ENCODE measurements at places on chromosomes 3 and 15. TPM values are rescaled to one million over a fixed set of nuclear protein-coding genes. Genes with fewer than 3 reads are reported as not detected.

GRCh38 chr15:74635228-74635627 lies 19.6 kb downstream of the CLK3 start:
- DNase-seq: peak; percentile 93

DNA sequence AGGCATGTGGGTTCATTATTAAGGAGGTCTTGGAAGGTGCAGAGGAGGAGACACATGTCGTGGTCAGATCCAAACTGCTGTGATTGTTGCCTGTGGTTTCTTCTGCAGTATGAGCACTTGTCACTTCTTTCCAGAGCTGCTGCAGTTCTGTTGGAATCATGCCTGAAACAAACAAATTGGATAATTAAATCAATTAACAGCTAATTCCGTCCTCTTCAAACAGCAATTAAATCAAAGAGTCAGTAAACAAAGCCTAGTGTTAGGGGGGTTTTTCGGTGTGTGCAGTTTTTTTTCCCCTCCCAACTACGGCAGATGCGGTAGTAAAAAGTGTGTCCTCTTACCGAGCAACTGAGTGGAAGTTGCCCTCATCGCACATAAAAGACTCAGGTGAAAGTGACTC lies 542.2 kb downstream of the FOXP1 start:
- no peak for DNase-seq

GRCh38 chr15:82698711-82699345 lies 10.8 kb downstream of the AP3B2 start:
- no peak for DNase-seq

DNA sequence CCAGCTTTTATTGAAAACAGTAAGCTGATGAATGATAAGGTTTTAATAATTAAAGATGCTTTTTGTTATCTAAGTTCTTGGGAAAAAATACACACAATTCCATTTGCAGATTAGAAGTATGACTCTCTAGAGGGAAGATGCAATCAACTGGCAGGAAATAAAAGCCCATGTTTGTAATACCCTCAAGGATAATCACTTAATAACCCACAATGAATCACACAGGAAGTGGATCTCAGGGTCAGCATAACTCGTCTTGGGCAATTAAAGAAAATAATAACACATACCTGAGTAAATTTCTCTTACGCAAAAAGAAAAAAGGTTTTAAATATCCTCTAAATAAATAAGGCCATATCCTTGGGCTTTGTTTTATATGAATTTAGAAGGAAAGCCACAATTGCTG lies 9.4 kb upstream of the EID1 start:
- no peak for DNase-seq

DNA sequence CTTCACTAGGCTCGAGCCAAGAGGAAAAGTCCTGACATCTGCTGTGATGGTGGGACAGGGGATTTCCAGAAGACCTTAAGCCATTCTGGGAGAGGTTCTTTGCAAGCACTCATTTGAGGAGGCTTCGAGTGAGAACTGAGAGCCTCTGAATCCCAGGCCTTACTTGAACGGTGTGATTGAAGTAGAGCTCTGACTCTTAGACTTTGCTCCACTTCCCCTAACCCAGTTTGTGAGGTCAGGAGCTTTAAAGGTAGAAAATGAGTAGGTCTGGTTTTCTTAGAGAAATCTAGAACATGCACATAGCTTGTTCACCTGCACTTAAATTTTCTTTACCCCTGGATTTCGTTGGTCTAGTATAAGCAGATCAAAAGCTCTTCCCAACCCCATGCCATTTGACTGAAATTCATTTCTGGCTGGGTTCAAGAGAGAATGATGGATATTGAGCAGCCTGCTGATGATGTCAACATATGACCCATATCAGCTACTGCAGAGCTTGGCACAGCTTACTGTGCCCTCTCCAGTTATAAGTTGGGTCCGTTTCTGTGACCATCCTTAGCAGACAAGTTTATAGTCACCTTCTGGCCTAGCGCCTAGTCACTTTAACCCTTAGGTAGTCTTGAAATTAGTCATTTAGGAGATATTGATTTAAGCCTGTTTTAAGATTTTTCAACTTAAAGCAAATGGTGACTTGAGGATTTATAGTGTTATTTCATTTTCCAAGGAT lies 229.2 kb upstream of the CHRM5 start:
- DNase-seq: no peak

GRCh38 chr3:18134386-18135059 lies 290.6 kb downstream of the SATB1 start:
- no peak for DNase-seq

ULK4 gene
- 6.3 TPM for total RNA-seq

- no peak for DNase-seq
Observed at GRCh38 chr3:82085851-82086475, 324.5 kb upstream of the GBE1 start.

- no peak for DNase-seq
Observed at GRCh38 chr3:14161282-14161681, 17.1 kb downstream of the XPC start.

DNA sequence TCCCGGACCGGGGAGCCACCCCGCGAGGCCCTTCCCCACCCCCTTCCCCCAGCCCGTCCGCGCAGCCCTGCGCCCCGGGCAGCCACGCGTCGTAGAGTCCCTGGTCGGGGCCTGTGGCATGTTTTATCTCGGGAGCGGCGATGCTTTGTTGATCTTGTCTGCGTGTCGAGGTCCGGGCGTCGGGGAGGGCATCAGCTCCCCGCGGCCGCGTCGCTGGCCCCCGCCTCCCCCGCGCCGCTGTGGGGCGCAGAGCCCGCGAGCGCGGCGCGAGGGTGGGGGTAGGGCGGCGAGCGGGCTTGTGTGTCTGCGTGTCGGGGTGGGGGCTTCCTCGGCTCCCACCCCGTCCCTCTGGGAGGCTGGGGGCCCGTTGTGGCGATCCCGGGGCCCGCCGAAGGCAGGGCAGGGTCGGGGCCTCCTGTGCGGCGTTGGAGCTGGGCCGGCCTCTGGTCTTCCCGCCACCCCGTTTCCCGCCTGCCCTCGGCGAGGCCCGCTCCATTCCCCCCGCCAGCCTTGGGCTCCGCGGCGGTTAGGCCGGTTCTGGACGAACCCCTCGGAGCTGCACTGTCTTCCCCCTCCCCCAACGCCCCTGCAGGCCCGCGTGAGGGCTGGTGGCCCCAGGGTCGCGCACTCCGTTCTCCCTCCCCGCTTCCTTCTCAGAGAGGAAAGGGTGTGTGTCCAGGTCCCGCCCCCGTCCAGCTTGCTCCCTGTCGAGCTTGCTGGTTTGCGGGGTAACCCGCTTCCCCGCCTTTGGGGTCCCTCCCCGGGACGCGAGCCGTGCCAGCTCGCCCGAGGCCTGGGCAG lies 695 bp downstream of the GMPS start:
- DNase-seq: peak; percentile 88

ADAM10 gene
- total RNA-seq: 103 TPM

C15orf61 gene
- 4.7 TPM for total RNA-seq

MUSTN1 gene
- total RNA-seq: 0.54 TPM

DNA sequence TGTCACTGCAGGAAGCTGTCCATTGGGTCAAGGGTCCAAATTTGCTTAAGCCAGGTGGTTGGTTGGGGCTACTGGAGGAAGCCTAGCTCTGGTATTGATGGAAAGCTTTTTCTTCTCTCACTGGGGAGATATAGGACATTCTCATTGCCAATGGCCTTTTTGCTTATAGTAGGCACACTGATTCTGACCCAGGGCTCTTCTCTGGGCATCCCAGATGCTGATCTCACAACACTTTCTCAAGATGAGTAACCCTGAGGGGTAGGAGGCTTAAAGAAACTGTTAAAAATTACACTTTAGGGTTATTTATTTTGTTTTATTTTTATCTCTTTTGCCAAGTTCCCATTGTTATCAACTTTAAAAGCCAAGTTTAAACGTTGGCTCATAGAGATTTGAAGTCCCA lies 337.8 kb downstream of the LRRC3B start:
- no peak for DNase-seq

Data from activated CD4-positive, alpha-beta T cell treated with anti-CD3 and anti-CD28 coated beads, Interleukin-2, amount 10 ng/mL, durations not matched to agents 24 days and 14 days (primary cell).